ENCODE measurements at places on chromosomes 6 and 20. TPM values are rescaled to one million over a fixed set of nuclear protein-coding genes. Genes with fewer than 3 reads are reported as not detected.

GRCh38 chr20:19427913-19428312 lies 215.5 kb downstream of the SLC24A3 start:
- no peaks in the 10 kb centered on the region for H3K27me3 ChIP-seq
- peaks cover 12% of the 10 kb centered on the region for H3K4me1 ChIP-seq
- H3K36me3 ChIP-seq = no peaks in the 10 kb centered on the region
- H3K4me3 ChIP-seq = no peak overlapping the region

CASS4 gene
- not detected for total RNA-seq

SRMS gene
- 0.29 TPM for total RNA-seq

PSORS1C1 gene
- 0.52 TPM for total RNA-seq

DNA sequence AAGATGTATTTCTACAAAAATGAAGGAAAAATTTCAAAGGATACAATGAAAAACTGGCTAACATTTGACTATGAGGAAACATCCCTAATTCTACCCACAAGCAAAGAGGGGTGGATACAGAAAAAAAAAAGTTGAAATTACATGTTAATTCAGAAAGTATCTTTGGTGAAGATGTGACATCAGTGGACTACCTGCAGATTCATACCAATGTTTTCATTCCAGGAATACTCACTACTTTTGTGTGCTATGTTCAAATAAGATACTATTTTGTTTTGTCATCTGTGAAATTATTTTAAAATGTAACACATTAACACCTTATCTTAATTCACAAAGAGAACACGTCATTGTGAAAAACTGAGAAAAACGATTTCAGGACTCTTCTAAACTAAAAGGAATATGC lies 159.3 kb upstream of the SHLD1 start:
- no peaks in the 10 kb centered on the region for H3K4me1 ChIP-seq
- no peak overlapping the region for H3K4me3 ChIP-seq
- no peaks in the 10 kb centered on the region for H3K27me3 ChIP-seq
- no peaks in the 10 kb centered on the region for H3K36me3 ChIP-seq
- no peak for DNase-seq

GRCh38 chr6:10230531-10230930 lies 184.3 kb downstream of the TFAP2A start:
- no peaks in the 10 kb centered on the region for H3K27me3 ChIP-seq
- H3K27ac ChIP-seq = no peak overlapping the region
- no peak for DNase-seq
- no peaks in the 10 kb centered on the region for H3K4me1 ChIP-seq
- H3K4me3 ChIP-seq = no peak overlapping the region

GRCh38 chr6:76742919-76743318 lies 670.5 kb upstream of the IMPG1 start:
- H3K36me3 ChIP-seq = peaks cover 8% of the 10 kb centered on the region
- no peak overlapping the region for H3K27ac ChIP-seq
- no peak for DNase-seq
- no peak overlapping the region for H3K4me3 ChIP-seq
- H3K27me3 ChIP-seq = no peaks in the 10 kb centered on the region
- no peaks in the 10 kb centered on the region for H3K4me1 ChIP-seq

DNA sequence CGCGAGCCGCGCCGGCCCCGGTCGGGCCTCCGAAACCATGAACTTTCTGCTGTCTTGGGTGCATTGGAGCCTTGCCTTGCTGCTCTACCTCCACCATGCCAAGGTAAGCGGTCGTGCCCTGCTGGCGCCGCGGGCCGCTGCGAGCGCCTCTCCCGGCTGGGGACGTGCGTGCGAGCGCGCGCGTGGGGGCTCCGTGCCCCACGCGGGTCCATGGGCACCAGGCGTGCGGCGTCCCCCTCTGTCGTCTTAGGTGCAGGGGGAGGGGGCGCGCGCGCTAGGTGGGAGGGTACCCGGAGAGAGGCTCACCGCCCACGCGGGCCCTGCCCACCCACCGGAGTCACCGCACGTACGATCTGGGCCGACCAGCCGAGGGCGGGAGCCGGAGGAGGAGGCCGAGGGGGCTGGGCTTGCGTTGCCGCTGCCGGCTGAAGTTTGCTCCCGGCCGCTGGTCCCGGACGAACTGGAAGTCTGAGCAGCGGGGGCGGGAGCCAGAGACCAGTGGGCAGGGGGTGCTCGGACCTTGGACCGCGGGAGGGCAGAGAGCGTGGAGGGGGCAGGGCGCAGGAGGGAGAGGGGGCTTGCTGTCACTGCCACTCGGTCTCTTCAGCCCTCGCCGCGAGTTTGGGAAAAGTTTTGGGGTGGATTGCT lies 1.3 kb downstream of the VEGFA start:
- H3K27ac ChIP-seq = peak overlapping the region; percentile 57
- peak; percentile 66 for DNase-seq
- peaks cover 3% of the 10 kb centered on the region for H3K4me1 ChIP-seq
- H3K4me3 ChIP-seq = peak overlapping the region; percentile 91
- no peaks in the 10 kb centered on the region for H3K36me3 ChIP-seq

RBBP8NL gene
- 0.43 TPM for total RNA-seq

DNA sequence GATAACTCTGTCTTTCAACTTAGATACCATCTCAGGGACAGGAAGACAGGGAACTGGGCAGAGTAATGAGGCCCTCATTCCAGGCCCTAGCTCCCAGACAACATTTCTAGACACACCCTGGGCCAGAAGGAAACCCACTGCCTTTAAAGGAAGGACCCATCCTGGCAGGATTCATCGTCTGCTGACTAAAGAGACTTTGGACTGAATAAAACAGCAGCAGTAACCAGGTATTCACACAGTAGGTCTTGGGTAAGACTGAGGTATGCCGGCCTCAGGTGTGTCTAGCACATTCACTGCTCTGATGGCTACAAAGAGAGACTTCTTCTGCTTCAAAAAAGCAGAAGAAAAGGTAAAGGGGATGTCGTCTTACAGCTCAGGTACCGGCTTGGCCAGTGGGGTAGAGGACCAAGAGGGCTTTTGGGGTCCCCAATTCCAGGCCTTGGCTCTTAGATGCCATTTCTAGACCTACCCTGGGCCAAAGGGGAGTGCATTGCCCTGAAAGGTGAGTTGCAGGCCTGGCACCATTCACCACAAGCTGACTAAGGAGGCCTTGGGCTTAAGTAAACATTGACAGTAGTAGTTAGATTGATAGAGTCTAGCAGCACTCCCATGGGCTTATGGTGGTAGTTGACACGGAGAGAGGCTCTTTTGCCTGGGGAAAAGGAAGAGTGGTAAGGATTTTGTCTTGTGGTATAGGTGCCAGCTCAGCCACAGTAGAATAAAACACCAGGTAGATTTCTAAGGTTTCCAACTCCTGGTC lies 13.4 kb downstream of the SNX14 start:
- H3K4me1 ChIP-seq = peaks cover 4% of the 10 kb centered on the region
- H3K27me3 ChIP-seq = no peaks in the 10 kb centered on the region
- H3K27ac ChIP-seq = 0 out of 2 replicates have a peak overlapping the region, but pooled peaks have one; percentile 9
- DNase-seq = no peak
- no peak overlapping the region for H3K4me3 ChIP-seq

- H3K4me3 ChIP-seq = no peak overlapping the region
- H3K36me3 ChIP-seq = no peaks in the 10 kb centered on the region
- H3K27ac ChIP-seq = no peak overlapping the region
- DNase-seq = no peak
Observed at GRCh38 chr20:33438481-33438880, 5.1 kb downstream of the SNTA1 start.

CCN6 gene
- total RNA-seq = not detected

SPTLC3 gene
- total RNA-seq = 0.82 TPM

PSMF1 gene
- total RNA-seq = 118 TPM

- no peak overlapping the region for H3K27ac ChIP-seq
- no peaks in the 10 kb centered on the region for H3K27me3 ChIP-seq
- no peak for DNase-seq
- peaks cover 12% of the 10 kb centered on the region for H3K4me1 ChIP-seq
- H3K4me3 ChIP-seq = no peak overlapping the region
- peaks cover 10% of the 10 kb centered on the region for H3K36me3 ChIP-seq
Observed at GRCh38 chr6:30202366-30202765, 10.8 kb downstream of the TRIM26 start.

GRCh38 chr6:157962601-157963302 lies 18.9 kb upstream of the SYNJ2 start:
- H3K27ac ChIP-seq = no peak overlapping the region
- no peak for DNase-seq
- peaks cover 9% of the 10 kb centered on the region for H3K4me1 ChIP-seq

DSP gene
- 50.5 TPM for total RNA-seq

- H3K4me1 ChIP-seq = no peaks in the 10 kb centered on the region
- no peak for DNase-seq
- H3K27me3 ChIP-seq = no peaks in the 10 kb centered on the region
- H3K36me3 ChIP-seq = no peaks in the 10 kb centered on the region
- no peak overlapping the region for H3K4me3 ChIP-seq
Observed at GRCh38 chr6:14910692-14911547, 334.9 kb upstream of the JARID2 start.

DNA sequence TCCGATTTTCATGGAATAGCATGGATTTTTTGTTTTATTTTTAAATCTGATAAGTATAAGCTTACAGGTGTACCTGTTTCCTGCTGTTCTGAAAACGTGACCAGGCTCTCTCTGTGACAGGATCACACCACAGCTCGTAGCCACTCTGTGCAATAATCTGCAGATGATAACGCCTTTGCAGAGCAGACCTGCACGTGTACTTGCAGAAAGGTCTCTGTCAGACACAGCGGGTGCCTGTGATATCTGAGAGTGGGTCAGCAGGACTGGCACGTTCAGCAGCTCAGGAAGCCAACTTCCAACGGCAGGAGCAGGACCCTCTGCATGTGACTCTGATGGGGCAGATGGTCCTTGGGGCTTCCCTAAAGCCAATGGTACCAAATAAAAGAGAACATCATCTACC lies 68.6 kb upstream of the HDDC2 start:
- H3K27ac ChIP-seq = no peak overlapping the region
- no peaks in the 10 kb centered on the region for H3K36me3 ChIP-seq
- H3K4me3 ChIP-seq = no peak overlapping the region
- no peaks in the 10 kb centered on the region for H3K27me3 ChIP-seq
- no peak for DNase-seq

GRCh38 chr6:33588894-33589293 lies 8.8 kb upstream of the BAK1 start:
- H3K4me3 ChIP-seq = no peak overlapping the region
- no peaks in the 10 kb centered on the region for H3K27me3 ChIP-seq
- H3K27ac ChIP-seq = no peak overlapping the region
- DNase-seq = no peak
- H3K36me3 ChIP-seq = no peaks in the 10 kb centered on the region

DNA sequence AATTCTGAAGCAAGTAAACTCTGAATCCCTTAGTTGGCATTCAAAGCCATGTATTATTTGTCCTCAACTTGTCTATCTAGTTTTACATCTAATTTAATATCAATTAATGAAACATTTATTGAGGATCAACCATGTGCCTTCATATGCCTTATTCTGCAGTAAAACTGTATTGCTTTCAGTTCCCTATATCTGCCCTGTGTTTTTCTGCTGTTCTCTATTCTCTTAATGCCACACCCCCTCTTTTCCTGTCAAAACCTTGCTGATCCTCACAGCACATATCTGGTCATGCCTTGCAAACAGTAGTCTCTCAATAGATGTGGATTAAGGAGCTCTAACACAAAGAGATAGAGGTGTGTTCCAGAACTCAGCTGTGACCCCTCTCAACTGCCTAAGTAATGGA lies 2.0 kb downstream of the FIG4 start:
- no peak overlapping the region for H3K4me3 ChIP-seq
- H3K27me3 ChIP-seq = no peaks in the 10 kb centered on the region
- peaks cover 10% of the 10 kb centered on the region for H3K36me3 ChIP-seq

DYNLT2 gene
- 1.6 TPM for total RNA-seq

GRCh38 chr6:110255211-110255750 lies 75.1 kb downstream of the CDC40 start:
- H3K27ac ChIP-seq = no peak overlapping the region
- H3K36me3 ChIP-seq = no peaks in the 10 kb centered on the region
- no peak overlapping the region for H3K4me3 ChIP-seq
- peak; percentile 34 for DNase-seq
- H3K27me3 ChIP-seq = no peaks in the 10 kb centered on the region
- H3K4me1 ChIP-seq = no peaks in the 10 kb centered on the region

HSPA12B gene
- 4.9 TPM for total RNA-seq

- DNase-seq = no peak
- H3K4me1 ChIP-seq = no peaks in the 10 kb centered on the region
- H3K36me3 ChIP-seq = no peaks in the 10 kb centered on the region
- H3K27ac ChIP-seq = no peak overlapping the region
- no peak overlapping the region for H3K4me3 ChIP-seq
Observed at GRCh38 chr20:13363473-13363872, 142.4 kb downstream of the ISM1 start.

DNA sequence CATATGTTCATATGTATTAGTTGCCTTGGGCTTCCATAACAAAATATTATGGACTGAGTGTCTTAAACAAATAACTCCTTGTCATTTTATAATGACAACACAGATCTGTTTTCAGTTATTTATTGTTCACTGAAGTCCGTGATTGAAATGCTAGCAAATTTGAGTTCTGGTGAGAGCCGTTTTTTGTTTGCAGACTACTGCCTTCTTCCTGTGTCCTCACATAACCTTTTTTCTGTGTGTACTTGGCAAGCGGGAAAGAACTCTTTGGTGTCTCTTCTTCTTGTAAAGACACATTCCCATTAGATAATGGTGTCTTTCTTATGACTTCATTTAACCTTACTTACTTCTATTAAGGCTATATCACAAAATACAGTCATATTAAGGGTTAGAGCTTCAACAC lies 482.9 kb upstream of the EYS start:
- no peaks in the 10 kb centered on the region for H3K36me3 ChIP-seq
- no peaks in the 10 kb centered on the region for H3K4me1 ChIP-seq
- no peak overlapping the region for H3K4me3 ChIP-seq
- H3K27me3 ChIP-seq = no peaks in the 10 kb centered on the region
- DNase-seq = no peak
- H3K27ac ChIP-seq = no peak overlapping the region

DNA sequence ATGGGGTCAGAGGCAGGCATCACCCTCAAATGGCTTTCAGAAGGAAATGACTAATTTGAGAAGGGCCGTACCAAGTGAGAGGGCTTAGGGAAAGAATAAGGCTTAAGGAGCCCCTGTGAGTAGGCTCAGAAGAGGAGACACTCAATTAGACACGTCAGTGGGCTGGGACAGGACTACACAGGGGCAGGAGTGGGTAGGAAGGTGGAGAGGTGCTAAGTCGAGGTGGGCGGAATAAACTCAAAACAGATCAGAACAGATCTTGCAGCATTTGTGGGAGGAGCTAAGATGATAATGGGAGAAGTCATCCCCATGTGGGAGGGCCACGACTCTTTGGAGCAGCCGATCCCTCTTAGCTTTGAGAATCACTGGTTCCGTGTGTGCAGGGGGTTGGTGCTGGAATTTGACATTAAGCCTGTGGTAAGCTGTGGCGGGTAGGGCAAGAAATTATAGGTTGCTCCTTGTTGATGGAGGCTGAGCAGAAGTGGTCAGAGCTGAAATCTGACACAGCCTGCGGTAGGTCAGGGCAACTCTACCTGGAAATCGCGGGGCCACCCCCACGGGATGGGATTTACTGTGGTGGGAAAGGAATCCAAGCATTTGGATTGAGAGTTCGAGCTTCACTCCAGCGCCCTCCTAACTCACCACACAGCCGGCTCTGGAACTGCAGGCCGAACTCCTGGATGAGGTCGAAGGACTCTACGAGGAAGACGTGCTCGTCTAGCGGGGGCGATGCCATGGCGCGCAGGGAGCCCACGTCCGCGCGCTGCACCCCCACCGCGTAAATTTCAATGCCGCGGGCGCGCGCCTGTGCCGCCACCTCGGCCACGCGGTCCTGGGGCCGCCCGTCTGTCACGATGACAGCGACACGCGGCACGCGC lies 2.8 kb upstream of the RBPJL start:
- no peaks in the 10 kb centered on the region for H3K36me3 ChIP-seq
- peaks cover 17% of the 10 kb centered on the region for H3K4me1 ChIP-seq
- H3K4me3 ChIP-seq = no peak overlapping the region
- no peak for DNase-seq
- no peak overlapping the region for H3K27ac ChIP-seq
- H3K27me3 ChIP-seq = no peaks in the 10 kb centered on the region

Data from H1 (cell line).